ENCODE measurements at places on chromosomes 16 and 17.

- no peak for DNase-seq
Observed at GRCh38 chr16:1175566-1176279, 22.8 kb downstream of the CACNA1H start.

DNA sequence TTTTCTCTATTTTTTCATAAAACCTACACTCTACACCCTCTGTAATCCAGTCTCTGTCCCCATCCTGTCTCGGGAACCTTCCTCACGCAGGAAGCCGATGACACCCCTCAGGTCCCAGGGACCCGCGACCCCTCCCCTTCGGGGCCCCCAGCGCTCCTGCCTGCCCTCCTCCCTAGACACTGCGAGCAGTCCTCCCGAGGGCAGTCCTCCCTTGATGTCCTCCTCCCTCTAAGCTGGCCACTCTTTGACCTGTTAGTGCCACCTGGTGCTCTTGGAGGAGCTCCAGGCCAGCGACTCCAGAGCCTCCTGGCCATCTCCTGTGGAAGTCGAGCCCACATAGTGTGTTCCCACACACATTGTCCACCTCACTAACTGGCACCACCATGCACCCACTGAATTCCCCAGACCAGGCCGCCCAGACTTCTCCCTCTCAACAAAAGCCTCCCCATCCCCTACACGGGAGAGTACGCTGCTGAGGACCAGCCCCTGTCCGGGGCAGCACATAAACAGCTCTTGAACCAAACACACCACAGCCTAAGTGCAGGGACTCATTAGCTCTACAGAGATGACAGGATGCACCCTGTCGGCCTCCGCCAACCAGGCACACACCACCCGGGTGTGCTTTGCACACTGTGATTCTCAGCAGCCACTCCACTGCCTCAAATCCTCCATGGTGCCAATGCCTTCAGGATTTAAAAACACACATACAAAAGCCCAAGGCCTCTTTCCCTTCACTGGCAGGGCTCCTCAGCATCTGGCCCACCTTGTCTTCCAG lies 9.3 kb downstream of the OSBPL7 start:
- no peak for DNase-seq

DNA sequence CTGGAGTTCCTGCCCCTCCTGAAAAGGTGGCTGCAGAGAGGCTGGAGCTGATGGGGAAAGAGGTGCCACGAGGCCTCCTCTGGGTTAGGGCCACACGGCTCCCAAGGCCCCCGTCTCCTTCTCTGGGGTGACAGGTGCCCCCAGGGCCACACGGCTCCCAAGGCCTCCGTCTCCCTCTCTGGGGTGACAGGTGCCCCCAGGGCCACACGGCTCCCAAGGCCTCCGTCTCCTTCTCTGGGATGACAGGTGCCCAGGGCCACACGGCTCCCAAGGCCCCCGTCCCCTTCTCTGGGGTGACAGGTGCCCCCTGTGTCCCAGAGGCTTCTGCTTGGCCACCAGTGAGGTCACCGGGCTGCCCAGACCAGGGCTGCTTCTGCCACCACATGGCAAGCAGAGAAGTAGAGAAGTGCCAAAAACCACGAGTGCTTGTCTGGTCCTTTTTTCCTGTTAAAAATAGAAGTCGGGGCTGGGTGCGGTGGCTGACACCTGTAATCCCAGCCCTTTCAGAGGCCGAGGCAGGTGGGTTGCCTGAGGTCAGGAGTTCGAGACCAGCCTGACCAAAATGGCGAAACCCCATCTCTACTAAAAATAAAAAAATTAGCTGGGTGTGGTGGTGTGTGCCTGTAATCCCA lies 4.1 kb downstream of the CAPN15 start:
- DNase-seq, result no peak

DNA sequence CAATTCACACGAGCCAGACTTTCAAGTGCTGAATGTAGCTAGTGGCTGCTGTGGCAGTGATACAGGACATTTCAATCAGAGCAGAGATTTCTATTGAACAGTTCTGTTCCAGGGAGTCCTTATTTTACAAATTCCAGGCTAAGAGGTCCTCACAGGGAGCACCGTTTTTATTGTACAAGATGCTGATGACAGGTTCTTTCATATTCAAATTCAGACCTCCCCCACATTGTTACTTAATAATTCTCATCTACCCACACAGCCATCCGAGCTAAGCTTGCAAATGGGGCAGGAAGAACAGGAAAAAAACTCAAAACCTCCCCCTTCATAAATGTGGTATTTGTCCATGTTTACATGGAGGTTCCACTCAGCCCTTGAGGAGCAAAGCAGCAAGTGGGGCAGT lies 9.8 kb downstream of the GABARAPL2 start:
- DNase-seq, result no peak

DNA sequence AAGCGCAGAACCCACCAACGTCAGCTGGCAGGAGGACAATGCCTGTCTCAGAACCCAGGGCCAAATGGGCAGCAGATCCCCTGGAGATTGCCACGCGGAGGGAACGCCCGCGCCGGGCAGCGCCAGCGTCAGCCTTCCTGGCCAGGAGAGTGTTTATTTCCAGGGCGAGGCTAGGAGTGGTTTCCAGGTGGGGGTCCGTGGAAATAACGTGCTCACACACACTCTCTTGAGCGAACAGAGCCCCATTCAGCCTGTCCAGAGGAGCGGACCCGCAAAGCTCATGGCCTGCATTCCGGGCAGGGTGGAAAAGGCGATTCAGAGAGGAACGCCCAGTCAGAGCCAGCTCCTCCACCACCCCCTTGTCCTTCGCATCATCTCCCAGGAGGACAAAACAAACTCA lies 40.3 kb downstream of the SDK2 start:
- DNase-seq, result no peak

GRCh38 chr17:27341041-27341471 lies 47.1 kb downstream of the WSB1 start:
- DNase-seq, result no peak

DNA sequence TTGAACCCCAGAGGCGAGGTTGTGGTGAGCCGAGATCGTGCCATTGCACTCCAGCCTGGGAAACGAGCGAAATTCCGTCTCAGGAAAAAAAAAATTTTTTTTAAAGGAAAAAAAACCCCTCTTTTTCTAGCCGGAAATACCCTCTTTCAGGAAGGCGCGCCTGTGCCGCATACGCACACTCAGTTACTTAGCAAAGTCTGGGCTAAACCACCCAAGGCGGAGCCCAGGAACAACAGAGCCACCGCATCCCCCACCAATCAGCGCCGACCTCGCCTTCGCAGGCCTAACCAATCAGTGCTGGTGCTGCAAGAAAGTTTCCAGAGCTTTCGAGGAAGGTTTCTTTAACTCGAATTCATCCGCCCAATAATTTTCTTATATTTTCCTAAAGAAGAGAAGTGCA lies 510.4 kb downstream of the KCNJ18 start:
- DNase-seq, result no peak

DNA sequence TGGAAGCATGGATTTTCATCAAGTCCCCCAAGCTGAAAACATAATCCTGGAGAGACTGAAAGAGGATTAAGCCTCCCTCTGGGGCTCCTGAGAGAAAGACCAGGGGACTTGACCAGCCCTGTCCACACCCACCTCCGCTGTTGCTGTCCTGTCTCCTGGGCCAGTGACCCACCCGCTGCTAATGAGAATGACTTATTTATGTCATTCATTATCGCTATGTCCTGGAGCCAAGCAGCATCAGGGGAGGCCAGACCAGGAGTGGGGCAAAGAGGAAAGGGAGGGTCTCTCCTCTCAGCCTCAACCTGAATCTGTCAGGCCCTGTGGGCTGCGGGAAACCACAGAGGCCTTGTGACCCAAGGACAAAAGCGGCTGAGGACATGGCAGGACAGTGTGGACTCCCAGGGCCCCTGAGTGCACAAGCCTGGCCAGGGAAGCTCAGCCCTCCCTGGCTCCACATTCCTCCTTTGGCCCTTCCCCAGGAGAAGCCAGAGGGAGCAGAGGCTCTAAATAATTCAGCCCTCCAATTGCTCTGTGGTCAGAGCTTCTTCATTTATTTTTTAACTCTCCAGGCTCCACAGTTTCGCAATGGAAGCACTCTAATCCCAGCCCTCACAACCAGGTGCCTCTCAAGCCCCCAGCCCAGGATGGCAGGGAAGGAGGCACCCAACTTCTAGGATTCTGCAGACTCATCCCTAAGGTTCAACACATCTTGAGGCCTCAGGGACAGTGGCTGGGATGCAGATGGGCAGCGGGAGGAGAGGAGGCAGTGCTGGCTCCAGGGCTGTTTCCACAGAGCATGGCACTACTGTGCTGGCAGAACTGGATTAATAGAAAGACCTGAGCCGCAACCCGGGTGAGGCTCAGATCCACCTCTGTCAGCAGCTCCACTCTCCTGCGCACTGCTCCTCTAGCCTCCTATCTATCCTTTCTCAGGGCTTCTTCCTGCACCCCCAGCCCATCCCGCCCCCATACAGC lies 19.1 kb downstream of the CUEDC1 start:
- no peak for DNase-seq

DNA sequence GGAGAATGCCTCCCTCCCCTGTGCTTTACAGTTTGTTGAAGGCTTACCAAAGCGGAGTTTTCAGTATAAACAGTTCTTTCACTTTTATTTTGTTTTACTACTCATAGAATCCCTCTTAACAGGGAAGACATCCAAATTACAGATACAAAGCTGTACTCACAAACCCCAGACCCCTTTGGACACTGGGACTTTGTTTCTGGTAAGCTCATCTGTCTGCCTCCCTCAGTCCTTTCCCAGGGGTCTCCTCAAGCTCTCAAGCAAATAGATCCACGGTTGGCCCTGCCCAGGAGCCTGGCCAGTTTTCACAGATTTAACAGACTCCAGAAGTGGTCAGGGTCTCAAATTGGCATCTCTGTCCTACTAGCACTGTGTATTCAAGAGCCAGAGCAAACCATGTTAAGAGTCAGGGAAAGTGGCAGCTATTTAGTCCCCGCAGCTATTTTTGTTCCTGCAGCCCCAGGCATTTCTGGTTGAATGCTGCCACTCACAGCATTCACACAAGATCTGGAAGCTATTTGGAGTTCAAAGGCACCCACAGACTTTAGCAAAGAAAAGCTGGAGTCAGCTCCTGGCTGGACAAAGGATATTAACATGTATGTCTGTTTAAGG lies 54.2 kb downstream of the TMEM100 start:
- DNase-seq, result no peak

- DNase-seq, result no peak
Observed at GRCh38 chr16:86088816-86089215, 189.9 kb downstream of the IRF8 start.

DNA sequence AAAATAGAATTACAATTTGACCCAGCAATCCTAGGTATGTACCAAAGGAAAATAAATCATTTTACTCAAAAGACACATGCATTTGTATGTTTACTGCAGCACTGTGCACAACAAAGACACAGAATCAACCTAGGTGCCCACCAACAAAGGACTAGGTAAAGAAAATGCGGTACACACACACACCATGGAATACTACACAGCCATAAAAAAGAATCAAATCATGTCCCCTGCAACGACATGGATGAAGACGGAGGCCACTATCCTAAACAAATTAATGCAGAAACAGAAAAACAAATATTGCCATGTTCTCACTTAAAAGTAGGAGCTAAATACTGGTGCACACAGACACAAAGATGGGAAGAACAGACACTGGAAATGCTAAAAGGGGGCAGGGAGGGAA lies 36.2 kb downstream of the BRD7 start:
- DNase-seq, result no peak

DNA sequence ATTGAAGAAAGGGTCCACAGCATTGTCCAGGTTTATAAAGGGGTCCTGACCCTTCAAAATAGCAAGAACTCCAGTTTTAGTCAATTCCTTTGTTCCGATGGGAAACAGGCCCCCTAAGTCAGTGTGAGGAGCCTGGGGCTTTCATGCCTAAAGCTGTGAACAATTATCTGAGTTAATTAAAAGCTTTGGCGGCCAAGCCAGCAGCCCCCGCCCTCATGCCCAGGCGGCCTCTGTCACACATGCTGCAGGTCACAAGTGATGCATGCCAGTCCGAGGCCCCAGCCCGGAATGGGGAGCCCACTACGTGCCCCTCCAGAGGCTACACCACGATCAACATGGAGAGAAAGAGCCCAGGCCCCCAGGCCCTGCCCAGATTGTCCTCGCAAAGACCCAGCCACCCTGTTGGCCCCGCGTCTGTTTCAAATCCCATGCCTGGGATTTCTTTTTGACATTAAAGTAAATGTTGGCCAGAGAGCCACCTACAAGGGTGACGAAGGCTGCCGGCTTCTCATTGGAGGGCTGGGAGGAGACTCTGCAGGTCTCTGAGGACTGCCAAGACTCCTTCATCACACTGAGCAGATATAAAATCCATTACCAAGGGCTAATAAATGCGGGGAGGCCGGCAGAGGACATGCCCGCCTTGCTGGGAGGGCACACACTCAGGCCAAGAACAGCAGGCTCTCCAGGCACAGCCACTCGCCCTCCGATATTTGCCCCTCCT lies 14.5 kb upstream of the PITPNM3 start:
- DNase-seq, result no peak

DNA sequence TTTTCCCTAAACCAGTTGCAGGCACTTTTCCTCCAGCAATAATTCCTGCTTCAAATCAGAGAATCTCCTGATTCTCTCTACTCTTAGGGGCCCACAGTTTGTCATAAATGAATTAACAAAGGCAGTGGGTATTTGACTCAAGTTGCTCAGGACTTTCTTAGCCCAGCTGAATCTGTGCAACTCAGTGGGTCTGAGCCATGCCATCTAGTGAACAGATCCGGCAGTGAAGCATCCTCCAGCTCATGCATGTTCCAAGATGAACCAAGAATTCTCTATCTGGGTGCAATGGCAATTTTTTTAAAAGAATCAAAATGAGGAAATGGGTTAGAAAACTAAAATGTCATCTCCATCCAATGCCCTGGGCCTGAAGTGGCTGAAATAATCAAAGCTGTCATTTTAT lies 575.2 kb upstream of the CDH11 start:
- no peak for DNase-seq

GRCh38 chr16:19908921-19909320 lies 24.3 kb upstream of the GPRC5B start:
- DNase-seq, result no peak

- no peak for DNase-seq
Observed at GRCh38 chr16:23055481-23055880, 93.8 kb downstream of the USP31 start.

- peak; percentile 70 for DNase-seq
Observed at GRCh38 chr17:56902348-56902747, 11.5 kb downstream of the TRIM25 start.

DNA sequence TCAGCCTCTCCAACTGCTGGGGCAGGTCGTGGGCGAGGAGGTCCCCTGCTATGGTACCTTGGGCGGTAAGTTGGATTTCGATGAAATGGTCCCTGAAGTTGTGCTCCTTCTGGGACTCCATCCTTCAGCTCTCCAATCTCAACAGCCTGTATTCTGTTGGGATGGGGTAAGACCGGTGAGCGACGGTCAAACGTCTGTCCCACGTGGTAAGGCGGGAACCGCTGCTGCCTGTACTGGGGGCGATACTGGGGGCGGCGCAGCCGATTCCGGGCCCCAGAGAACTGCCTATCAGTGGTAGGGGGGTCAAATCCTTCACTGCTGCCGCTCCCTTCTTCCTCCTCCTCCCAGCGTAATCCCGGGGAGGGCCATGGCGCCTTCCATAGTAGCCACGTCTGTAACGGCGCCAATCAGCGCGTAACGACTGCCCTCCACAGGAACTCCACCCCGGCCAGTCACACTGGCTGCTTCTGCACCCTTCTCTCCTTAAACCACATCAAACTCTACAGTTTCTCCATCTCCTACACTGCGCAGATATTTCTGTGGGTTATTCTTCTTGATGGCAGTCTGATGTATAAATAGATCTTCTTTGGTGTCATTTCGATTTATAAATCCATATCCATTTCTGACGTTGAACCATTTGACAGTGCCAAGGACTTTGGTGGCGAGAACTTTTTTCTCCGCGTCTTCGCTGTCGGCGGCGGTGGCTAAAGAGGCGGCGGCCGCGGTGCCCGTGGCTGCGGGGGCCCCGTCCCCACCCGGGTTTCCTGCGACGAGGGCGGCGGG lies 41.1 kb downstream of the AHSP start:
- DNase-seq, result no peak

Measured in epithelial cell of esophagus (primary cell).